BJ (cell line): ENCODE measurements at places on chromosomes 6 and 20.

- no peak for DNase-seq
Measured at GRCh38 chr6:133290930-133291329, 49.8 kb downstream of the EYA4 start.

GRCh38 chr6:136362421-136363356 is 73.0 kb upstream of the BCLAF1 start:
- no peak for DNase-seq

- DNase-seq, result no peak
Measured at GRCh38 chr20:54291339-54292010, 83.6 kb downstream of the PFDN4 start.

- no peak for DNase-seq
Measured at GRCh38 chr6:89475634-89476033, 42.7 kb downstream of the ANKRD6 start.

GRCh38 chr6:30533460-30534294 is 22.6 kb downstream of the GNL1 start:
- no peak for DNase-seq

DNA sequence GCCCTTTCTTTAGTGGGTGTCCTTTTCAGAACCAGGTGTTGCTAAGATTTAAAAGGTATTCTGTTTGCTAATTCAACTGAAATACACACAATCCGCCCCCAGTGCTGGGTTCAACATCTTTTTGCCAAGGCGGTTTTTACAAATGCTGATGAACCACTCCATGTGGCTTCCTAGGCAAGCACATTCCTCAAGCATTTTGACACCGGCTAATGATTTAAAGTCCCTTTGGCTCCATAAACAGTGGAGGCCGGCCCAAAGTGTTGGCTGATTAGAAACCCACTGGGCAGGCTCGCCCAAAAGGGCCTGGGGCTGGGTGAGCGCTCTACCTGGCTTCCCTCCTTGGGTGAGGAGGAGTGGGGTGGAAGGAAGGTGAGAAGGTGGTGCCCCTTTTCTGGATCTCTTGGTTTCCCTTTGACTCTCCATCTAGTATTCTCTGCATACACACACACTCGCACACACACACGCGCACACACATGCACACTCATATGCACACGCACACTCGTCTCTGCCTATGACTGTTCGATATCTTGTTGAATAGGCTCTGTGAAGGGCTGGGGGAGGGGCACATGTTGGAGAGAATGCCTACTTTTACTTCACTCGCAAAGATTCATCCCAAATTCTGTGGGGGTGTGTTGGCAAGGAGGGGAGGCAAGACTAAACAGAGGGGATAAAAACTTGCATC is 66.7 kb upstream of the ARMC2 start:
- DNase-seq, result no peak

GRCh38 chr6:16749516-16750485 is 11.5 kb downstream of the ATXN1 start:
- DNase-seq, result no peak

DNA sequence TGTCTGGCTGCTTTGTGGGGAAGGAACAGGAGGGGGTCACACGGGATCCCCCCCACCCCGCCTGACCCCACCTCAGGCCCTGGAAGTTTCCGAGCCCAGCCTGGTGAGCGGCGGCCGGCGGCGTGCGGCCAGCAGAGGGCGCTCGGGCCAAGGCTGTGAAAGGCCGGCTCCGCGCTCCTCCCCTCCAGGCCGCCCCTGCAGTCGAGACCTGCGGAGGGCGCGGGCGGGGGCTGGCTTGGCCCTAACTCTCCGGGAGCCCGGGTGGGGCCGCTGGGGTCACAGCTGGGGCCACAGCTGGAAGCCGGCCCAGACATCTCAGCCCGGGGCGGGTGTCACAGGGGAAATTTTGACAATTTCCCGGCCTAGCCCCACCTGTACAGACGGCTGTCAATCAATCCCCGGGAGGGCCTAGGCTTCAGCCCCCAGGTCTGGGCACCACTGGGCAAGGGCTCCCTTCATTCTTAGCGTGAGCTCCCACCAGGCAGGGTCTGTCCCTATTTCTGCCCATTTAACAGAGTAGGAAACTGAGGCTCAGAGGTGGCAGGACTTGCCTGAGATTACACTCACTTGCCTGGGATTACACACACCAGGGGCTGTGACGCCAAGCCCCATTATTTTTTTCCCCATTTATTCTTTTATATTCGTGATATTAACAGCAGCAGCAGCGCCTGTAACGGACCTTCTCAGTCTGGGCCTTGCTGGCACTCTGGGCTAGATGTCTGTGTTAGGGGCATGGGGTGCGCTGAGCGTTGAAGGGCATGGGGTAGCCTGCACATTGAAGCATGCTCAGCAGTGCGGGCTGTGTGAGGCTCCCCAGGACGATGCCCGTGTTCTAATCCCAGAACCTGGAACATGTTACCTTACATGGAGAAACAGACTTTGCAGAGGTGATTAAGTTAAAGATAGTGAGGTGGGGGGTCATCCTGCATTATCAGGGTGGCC is 23.0 kb downstream of the ZBP1 start:
- DNase-seq, result no peak

GRCh38 chr6:37155394-37156312 is 14.3 kb upstream of the PIM1 start:
- DNase-seq, result no peak

DNA sequence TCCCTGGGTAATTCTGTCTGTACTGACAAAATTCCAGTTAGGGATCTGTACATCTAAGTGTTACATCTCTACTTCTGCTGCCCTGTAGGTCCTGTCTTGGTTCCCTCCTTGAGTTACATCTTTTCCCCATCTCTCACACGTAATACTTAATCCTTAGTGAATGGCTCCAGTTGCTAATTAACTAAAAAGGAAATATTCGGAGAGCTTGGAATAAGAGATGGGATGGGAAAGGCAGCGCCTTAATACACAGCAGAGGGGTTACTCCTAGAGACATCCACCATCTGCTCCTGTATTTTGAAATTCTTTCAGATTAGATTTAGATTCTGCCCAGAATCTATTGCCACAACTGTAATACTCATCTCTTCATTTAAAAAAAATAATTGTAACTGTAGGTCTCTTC is 384.0 kb downstream of the SAMD5 start:
- DNase-seq, result no peak

DNA sequence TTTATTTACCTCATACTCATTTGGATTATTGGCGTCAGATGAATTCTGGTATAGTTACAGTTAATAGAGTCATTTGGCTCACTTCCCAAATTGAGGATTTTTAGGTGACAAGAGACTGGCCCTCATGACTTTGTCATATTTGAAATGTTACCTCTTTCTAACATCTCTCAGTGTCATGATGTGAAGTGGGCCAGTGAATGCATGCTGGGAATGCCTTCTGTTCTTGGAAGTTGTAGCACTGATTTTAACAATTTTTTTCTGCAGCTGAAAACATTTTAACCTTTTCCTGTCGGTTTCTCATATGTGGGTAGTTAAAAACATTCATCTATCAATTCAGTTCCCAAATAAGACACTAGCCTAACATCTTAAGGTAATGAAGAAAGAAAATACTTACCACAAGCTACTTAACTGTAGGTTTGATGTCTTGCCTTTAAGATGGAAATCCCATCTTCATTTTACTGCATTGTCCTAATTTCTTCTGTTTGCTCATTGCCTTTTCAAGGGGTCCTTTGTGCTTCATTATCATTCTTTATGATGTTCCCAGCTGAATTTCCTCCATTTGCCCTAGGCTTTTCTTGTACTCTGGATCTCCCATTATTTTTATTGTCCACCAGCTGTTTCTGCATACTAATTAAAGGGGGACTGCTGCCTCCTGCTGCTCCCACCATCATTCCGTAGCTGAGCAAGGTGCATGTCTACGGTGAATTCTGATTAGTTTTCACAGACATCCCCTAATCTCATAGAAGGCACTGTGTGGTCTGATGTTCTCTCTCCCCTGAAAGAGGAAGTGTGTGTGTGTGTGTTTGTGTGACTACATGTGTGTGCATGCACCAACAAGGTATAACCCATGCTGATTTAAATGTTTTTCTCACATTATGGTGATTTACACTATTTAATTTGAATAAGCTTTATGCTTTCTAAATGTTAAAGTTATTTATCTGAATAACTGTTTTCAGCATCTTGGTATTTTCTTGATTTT is 109.5 kb downstream of the B3GAT2 start:
- no peak for DNase-seq

- no peak for DNase-seq
Measured at GRCh38 chr20:35172434-35172806, 548 bp downstream of the PROCR start.

DNA sequence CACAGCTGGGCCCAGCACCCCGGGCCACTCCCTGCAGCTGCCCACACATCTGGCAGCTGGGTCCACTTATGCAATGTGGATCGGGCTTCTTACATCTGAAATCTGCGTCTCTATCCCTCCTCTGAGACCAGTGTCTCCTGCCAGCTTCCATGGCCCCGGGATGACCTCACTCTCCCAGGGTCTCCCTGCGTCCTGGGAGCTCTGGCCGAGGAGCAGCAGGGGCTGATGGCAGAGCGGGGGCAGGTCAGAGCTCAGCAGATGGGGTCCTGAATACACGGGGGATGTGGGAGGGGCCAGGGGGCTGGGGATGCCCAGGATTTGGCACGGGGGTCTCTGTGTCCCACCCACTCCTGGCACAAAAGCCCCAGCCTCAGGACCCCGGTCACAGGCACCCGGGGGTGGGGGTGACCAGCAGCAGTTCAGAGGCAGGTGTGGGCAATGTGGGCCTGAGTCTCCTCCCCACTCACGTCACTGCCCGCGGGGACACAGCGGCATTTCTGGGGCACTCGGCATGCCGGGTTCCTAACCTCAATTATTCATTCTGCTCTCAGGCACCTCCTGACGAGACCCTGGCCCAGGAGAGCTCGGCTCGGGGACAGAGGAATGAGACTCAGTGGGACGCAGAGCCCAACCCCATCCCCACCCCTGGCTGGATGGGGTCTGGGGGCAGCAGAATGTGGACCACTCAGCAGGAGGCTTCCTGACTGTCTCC is 16.4 kb downstream of the CHRNA4 start:
- no peak for DNase-seq

- DNase-seq, result no peak
Measured at GRCh38 chr6:106300944-106301343, 24.6 kb downstream of the ATG5 start.

- DNase-seq, result no peak
Measured at GRCh38 chr6:97423190-97423589, 140.2 kb upstream of the MMS22L start.

GRCh38 chr6:146484411-146484810 is 59.2 kb upstream of the RAB32 start:
- DNase-seq, result no peak

DNA sequence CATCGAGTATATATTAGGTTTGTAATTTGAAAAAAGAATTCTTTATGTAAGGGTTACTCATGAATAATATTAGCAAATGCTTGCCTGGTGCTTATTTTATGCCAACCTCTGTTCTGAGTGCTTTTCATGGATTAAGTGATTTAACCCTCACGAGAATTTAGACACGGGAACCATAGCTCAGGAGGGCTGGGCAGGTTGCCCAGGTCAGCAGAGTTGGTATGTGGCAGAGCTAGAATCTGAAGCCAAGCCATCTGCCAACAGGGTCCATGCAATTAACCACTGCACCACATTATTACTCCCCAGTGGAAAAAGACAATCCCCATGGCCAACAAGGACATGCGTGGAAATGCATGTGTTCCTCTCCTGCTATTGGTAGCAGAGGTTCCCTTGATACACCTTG is 345.6 kb downstream of the CDC5L start:
- no peak for DNase-seq

- DNase-seq, result no peak
Measured at GRCh38 chr6:42963855-42964605, 3.5 kb downstream of the GNMT start.

- no peak for DNase-seq
Measured at GRCh38 chr6:41676431-41676830, 38.2 kb downstream of the MDFI start.

DNA sequence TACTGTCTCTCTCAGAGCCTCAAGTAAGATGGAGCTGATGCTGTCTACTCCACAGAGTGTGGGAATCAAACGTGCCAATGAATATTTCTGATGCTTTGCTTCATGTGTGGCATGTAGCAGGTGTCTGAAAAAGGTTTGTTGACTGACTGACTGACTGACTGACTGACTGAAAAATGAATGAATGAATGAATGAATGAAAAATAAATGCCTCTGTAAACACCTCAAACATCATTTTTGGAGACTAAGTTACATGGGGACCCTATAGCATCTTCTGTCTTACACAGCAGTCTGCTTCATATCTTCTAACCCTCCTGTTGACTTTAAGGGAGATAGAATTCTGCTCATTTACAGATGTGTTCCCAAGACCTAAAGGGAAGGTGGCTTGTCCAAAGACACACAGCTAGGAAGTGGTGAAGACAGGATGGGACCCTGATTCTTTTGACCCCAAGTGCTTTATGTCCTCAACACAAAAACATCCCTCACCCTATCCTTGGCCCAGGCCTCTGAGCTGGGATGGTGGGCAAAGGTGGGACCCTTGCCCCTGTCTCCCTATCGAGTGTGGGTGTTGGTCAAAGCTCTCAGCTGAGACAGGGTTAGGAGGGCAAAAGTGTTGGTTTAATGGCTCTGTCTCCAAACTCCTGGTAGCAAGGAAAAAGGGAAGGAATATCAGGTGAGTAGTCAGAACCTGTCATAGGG is 104.4 kb downstream of the TOX2 start:
- DNase-seq, result no peak

GRCh38 chr20:9144643-9145042 is 75.8 kb downstream of the PLCB4 start:
- DNase-seq, result no peak
